Cerebellar nuclear complex (tissue), 1 donor: ENCODE measurements at places on chromosomes 7 and 10.
A peak's percentile ranks its signal among the peaks of the same experiment; 100 is the strongest.

DNA sequence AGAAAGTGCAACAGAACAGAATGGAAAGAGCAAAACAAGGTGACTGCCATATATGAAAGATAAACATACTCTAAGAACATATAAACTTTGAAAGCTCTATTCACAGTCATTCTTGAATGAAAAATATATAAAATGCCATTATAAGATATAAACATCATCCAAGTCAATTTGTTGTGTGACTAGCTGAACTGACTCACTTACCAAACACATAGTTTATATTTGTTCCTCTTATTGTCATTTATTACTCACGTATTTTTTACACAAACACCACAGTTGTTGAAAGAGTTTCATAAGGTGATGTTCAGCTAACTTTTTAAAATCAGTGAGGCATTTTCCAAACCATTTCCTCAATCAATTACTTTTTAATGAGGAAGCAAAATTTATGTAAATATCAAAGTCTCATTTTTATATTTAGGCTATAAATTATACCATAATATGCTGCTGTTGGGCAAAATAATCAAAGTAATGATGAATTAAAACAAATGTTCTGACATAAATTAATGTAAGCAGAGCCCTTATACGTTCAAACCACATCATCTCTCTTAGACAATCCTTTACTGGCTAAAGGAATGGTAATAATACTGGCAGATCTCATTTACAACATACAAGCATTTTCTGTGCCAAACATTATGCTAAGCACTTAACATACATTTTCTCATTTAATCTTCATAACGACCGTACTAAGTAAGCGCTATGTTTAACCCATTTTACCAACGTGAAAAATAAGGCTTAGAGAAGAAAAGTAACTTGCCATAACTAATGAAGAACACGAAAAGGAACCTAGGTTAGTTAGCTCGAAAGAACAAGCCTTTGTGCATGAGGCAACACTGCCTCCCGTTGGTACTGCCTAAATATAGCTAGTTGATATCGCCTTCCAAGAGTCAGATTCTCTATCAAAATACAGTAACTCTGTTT, 7.3 kb downstream of the LRRN3 start:
- DNase-seq: peak; percentile 49

DNA sequence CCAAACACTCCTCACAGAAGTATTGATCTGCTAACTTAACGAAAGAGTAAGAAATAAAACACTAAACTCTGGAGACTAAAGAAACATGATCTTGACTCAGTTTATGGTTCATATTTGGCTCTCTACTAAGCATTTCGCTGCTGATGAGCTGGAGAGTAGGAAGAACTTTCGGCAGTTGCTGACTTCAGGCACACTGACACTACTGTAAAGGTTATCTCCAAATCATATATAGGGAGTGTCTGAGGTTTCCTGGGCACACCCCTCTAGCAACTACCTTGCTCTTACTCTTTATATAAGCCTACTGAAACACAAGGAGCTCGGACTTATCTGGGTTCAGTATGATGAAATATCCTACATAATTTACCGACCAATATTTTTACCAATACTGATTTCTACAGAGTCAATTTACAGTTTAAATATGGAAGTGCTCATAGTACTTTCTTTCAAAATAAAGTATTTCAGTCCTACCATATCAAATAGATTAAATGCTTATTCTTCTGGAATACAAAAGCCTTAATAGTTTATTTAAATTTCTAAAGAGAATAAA, 39.5 kb downstream of the ERCC6 start:
- DNase-seq: no peak

DNA sequence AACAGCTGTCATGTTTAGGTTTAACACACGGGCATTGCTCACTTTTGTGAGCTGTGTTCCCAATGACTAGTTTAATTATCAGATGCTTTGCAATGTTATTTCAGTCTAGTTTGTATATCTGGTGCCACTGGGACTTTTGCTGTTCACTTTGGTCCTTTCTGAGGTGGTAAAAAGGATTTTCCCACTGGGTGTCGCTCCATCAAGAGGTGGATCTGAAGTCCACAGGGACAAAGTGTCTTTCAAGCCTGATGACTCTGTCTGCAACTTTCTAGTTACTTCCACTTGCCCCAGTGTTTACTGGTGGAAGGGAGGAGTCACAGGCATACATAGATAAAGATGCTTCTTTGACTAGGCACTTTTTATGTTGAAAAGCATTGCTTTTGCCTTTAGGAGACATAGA, 242.2 kb downstream of the HGF start:
- no peak for DNase-seq

DNA sequence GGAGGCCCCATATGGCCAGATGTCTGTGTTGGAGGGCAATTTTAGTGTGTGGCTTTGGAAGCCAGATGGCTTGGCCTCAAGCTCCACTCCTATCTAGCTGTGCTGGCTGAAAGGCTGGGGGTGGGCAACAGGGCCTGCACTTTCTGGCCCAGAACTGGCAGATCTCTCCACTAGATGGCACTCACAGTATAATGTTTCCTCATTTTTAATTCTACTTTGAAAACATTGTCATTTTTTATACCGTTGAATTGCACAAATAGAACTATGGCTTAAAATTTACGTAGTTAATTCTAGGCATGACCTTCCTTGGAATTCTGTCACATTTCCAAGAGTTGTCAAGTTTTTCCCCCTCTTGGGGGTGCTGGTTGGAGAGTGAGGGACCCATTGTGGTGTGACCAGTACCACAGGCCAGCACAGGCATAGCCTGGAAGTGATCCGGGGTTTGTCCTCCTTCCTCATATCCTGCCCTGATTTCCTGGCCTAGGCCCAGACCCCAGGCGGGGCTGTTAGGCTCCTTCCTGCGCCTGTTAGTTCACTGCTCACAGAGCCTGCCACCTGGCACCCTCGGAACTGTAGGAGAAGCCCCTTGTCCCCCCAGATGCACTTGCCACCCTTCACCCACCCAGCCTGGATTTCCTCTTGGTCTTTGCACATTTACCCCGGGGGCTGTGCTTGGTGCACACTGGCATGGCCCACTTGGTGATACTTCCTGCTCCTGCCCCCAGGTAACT, 52.8 kb downstream of the ARHGAP22 start:
- no peak for DNase-seq

DNA sequence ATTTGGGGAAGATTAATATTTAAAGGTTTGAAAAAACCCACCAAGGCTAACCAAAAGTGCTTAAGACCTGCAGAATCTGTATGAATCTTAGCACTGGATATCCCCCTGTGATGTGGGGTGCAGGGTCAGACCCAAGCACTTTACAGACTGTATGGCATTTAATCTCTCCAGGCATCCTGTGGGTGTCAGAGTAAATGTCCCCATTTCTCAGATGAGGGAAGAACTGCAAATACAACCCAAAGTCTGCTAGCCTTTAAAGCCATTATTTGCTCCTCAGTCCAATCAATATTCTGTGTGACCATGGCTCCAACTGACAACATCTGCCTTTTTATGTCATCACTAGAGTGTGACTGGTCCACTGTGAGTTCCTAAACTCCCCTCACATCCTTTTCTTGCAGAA, 10.0 kb upstream of the MBL2 start:
- DNase-seq: no peak

DNA sequence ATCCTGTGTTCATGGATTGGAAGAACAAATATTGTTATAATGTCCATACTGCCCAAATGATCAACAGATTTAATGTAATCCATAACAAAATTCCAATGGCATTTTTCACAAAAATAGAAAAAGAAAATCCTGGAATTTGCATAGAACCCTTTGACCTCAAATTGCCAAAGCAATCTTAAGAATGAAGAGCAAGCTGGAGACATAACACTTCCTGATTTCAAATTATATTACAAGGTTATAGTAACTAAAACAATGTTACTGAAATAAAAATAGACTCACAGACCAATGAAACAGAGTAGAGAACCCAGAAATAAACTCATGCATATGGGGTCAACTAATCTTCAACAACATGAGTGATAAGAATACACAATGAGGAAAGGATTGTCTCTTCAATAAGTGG, 302.5 kb downstream of the PHTF2 start:
- no peak for DNase-seq

GRCh38 chr7:75635036-75635435, 103.7 kb downstream of the HIP1 start:
- DNase-seq: no peak

GRCh38 chr10:60203993-60204618, 185.6 kb downstream of the ANK3 start:
- no peak for DNase-seq

DNA sequence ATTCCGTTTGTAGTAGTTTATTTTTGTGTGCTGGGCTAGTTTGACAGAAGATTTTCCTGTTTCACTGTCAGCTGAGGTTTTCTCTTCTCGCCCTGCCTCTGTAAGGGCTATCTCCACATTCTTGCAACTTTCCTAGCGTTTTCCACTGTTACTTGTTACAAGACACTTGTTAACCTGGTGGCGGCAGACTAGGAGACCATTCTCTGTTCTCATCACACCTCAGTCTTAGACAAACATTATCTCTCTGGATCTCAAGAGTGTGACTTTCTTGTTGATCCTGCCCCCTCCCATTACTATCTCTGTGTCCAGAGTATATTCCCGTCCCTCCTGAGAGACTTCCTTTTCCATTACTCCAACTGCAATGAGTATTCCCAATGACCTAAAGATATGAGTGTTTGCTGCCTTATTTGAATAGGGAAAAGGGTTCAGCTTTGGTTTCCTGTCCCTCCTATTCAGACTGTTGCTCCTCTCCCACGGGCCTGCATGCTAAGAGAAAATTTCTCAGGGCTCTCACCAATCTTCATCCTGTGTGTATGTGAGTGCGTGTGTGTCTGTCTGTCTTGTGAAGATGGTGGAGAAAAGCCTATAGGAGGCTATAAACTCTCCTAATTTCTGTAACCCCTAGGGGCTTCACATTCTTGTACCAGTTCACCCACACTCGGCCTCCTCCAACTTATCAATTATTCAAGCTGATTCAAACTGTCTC, 722.4 kb upstream of the POT1 start:
- DNase-seq: no peak

GRCh38 chr7:50346545-50347497, 42.3 kb downstream of the IKZF1 start:
- no peak for DNase-seq

GRCh38 chr7:61111-61510, 131.3 kb upstream of the FAM20C start:
- no peak for DNase-seq

DNA sequence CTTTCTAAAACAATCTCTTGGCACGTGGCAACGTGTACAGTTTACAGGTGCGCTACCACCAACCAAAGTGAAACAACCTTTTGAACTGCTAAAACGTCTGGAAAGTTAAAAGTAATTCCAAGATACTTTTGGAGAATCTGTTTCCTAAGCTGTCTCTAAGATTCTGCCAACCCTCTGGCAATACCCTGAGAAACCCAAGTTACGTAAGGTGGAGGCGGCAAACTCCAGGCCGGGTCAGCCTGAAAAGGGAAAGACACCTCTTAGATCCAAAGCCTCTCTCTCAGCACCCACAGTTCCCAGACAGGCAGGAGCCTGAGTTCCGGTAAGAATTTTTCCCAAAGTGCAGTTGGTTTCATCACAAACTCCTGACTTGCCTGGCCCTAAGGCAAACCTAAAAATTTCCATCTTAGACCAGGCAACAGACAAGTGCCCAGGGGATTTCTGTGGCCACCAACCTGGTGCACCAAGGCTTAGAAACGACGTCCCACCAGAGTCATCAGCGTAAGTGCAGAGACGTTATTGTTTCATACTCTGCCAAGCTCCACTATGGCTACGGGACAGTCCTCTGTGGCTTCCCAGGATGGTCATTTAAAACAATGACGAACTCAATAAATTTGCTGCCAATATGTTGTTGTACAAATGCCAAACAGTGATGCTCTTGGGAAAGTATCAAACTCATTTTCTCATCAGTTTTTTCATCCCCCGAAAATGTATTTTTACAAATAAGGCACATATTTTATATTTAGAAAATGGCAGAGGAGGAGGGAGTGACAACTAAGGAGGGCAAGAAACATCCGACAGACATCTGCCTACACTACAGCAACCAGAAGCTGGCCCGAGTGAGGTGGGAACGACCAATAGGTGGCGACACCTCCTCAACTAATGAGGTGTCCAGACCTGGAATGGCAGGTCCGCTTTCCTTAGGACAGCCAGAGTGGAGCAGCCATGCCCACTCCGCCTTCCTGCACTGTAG, 205.8 kb upstream of the FRMD4A start:
- DNase-seq: no peak

DNA sequence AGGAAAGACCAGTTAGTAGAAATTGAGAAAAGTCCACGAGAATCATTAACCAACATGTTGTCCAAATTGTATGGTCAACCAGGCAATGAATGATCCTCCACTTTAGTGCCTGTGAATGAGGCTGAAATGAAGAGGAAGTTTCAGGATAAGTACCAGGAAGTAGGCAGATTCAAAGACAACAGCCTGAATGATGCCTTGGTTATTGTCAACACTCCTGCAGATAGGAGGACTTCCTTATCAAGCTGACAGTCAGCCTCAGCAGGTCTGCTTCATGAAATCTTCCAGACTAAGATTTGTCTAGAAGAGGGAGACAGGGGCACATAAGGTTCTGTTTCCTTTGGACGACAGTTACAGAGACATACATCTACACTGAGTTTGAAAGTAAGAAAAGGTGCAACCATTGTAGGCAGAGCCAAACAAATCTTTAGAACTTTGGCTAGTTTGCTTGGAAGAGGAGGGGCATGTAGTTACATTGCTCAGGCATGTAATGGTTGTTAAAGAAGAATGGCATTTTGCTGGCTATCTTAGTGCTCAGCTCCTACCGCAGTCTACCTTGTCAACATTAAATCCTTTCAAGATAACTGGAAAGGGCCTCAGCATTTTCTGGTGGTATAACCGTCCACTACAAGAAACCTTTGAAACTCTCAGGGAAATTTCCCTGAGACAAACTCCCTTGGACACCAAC, 81.4 kb downstream of the ABI1 start:
- no peak for DNase-seq
